ENCODE measurements at places on chromosomes 11 and 22. TPM values are rescaled to one million over a fixed set of nuclear protein-coding genes. Genes with fewer than 3 reads are reported as not detected.

SLN gene
- polyA plus RNA-seq: 2,452 TPM

RIBC2 gene
- 1.8 TPM for polyA plus RNA-seq

OR9G4 gene
- polyA plus RNA-seq: not detected

HEPN1 gene
- polyA plus RNA-seq: 0.20 TPM

GAL3ST3 gene
- 0.78 TPM for polyA plus RNA-seq

All from forelimb muscle (tissue), 1 donor.